ENCODE measurements at places on chromosomes 3 and 15.
A peak's percentile ranks its signal among the peaks of the same experiment; 100 is the strongest.

- DNase-seq: no peak
Measured at GRCh38 chr3:42169579-42170120, 78.5 kb downstream of the TRAK1 start.

GRCh38 chr3:121690777-121691405 is 30.2 kb upstream of the HCLS1 start:
- no peak for DNase-seq

GRCh38 chr3:58526515-58526957 is 10.5 kb downstream of the ACOX2 start:
- no peak for DNase-seq

DNA sequence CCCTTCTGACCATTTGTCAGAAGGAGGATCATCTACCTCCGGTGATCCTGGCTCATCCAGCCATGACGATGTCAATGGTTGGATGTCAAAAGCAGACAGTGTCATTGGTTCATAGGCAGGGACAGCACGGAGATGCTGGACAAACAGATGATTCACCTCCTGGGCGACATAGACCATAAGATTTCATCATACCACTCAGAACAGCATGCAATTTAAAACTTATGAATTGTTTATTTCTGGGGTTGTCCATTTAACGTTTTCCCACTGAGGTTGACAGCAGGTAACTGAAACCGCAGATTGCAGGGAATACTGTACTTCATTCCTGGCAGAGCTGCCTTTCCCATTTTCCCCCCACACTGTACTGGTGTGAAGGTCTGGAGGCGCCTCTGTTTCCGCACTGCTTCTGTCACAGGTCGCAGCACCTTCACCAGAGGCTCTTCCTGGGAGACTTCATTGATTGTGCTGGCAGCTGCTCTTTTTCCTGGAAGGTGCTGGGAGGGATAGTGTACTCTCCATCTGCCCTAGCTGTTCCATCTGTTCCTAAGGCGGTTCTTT is 32.5 kb upstream of the TMOD3 start:
- no peak for DNase-seq

DNA sequence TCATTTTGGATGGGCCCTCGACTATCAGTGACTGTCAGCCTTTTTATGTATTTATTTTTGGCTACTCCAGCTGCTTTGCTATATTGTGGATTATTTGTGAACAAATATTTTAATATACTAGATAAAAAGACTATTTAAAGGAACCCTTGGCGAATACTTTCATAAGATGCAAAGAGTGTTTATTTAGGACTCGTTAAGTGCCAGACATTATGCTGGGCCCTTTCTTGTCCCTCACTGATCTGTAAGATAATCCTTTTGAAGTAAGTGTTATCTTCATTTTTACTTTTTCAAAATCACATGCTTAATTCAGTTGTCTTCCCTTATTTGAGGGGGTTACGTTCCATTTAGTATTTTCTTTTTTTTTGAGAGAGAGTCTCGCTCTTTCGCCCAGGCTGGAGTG is 376.8 kb upstream of the C2CD4B start:
- no peak for DNase-seq

GRCh38 chr15:32803631-32804030 is 85.8 kb downstream of the GREM1 start:
- no peak for DNase-seq

GRCh38 chr3:54294214-54294613 is 171.9 kb downstream of the CACNA2D3 start:
- no peak for DNase-seq

DNA sequence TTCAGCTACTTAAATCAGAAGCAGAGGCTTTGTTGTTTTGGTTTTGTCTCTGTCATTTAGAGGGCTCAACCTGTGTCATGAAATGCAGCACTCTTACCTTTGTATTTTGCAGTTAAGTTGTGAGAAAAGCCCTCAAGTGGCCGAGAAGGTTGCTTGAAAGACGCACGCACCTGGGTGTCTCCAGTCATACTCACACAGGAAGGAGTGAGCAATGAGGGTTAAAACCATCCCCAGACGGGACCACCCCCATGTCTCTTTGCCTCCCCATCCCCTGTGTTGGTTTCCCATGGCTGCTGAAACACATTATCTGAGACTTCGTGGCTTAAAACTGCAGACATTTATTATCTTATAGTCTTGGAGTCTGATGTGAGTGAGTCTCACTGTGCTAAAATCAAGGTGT is 376.1 kb upstream of the CFAP20DC start:
- no peak for DNase-seq

- no peak for DNase-seq
Measured at GRCh38 chr15:62983956-62984355, 58.6 kb upstream of the TPM1 start.

GRCh38 chr3:157087780-157088600 is 72.0 kb downstream of the CCNL1 start:
- no peak for DNase-seq

GRCh38 chr3:66618066-66618465 is 117.2 kb upstream of the LRIG1 start:
- DNase-seq: no peak

GRCh38 chr3:54960082-54960481 is 32.2 kb upstream of the LRTM1 start:
- no peak for DNase-seq

DNA sequence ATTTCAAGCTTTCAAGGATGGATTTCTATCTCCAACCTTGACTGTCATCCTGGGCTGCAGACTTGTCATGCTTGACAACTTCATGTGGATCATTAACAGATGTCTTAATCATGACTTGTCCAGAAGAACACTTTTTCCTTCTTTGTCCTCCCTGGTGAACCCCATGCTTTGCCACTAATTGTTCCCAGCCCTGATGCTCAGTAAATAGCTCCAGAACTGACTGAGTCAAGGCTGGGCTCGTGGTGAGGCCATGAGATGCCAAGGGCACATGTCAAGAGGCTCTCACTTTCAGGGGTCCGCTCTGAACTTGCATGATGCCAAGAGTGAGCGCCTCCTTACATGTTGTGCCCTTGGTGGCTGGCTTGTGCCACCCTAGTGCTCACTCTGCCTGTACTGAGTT is 48.9 kb upstream of the KY start:
- DNase-seq: no peak

- no peak for DNase-seq
Measured at GRCh38 chr3:15467227-15468181, 40.1 kb downstream of the EAF1 start.

DNA sequence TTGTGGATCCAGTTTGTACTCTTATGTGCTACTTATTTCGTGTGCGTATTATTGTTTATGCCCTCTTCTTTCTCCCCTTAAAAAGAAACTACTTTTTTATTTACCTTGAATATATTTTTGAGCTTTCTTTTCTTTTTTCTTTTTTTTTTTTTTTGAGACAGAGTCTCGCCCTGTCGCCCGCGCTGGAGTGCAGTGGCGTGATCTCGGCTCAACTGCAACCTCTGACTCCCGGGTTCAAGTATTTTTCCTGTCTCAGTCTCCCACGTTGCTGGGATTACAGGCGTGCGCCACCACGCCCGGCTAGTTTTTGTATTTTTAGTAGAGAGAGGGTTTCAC is 1.5 kb downstream of the SLC25A38 start:
- DNase-seq: no peak

DNA sequence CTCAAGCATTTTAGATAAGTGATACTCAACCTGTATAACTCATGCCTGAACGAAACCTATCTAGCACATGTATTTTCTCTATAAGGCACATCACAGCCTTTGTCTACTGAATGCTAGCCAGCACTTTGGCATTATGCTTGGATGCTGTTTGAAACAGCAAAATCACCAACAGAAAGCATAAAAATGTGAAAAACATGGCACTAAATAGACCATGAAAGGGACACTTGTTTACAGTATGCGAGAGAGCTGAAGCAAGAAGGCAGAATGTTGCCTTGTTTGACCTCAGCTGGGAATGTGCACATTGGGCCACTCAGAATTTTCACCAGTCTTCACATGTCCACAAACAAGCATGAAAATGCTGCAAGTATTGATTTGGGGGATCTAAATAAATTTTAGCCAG is 59.5 kb downstream of the MINDY2 start:
- no peak for DNase-seq

GRCh38 chr3:25665315-25666280 is 891 bp upstream of the TOP2B start:
- DNase-seq: no peak

GRCh38 chr15:78618490-78618934 is 2.3 kb downstream of the CHRNA3 start:
- peak; percentile 73 for DNase-seq

DNA sequence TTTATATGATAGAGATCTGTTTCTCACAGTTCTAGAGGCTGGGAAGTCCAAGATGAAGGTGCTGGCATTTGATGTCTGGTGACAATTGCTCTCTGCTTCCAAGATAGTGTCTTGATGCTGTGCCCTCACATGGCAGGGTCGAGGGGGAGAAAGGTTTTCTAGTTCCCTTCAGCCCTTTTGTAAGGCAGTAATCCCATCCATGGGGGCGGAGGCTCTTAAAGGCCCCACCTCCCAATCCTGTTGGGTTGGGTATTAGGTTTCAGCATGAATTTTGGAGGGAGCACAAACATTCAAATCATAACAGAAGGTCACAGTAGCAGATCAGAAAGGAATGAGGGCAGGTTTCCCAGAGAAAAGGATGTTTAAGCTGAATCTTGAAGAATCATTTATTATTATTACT is 601.7 kb upstream of the ZNF717 start:
- no peak for DNase-seq

GRCh38 chr3:38130631-38131065 is 6.3 kb downstream of the ACAA1 start:
- no peak for DNase-seq

DNA sequence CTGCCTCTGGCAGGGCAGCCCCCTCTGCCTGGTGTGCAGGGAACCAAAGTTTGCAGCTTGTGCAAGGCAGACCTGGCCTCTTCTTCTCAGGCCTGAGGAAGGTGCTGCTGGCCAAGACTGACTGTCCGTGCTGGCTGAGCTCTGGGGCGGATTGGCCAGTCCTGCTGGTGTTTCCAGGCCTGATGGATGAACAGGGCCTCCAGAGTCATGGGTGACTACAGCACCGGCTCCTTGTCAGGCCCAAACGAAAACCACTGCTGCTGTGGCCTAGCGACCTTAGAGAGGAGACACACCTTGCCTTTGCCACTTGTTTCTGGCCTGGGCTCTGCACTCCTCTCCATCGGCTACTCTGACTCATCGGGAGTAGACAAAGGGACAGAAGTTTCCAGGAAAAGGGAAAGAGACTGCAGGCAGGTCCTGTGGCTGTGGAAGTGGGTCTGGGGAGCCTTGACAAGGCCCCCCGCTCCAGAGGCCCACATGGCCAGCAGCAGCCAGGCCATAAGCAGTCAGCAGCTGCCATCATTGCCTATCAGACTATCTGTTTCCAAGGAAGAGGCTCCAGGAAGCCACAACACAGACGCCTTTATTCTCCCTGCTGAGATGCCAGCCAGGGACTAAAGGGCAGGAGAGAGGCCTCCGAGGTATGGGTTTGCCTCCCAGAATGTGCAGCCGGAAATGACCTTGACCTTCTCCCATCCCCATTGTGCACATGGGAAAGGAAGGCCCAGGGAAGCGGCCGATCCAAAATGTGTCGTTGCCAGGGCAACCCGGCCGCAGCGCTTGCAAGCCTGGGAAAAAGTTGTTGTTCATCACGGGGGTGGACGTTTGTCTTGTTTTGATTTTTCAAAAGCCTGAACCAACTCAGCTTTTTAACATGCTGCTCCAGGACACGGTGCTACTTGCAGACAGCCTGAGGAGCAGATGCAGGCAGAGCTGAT is 160.5 kb downstream of the CHSY1 start:
- no peak for DNase-seq

DNA sequence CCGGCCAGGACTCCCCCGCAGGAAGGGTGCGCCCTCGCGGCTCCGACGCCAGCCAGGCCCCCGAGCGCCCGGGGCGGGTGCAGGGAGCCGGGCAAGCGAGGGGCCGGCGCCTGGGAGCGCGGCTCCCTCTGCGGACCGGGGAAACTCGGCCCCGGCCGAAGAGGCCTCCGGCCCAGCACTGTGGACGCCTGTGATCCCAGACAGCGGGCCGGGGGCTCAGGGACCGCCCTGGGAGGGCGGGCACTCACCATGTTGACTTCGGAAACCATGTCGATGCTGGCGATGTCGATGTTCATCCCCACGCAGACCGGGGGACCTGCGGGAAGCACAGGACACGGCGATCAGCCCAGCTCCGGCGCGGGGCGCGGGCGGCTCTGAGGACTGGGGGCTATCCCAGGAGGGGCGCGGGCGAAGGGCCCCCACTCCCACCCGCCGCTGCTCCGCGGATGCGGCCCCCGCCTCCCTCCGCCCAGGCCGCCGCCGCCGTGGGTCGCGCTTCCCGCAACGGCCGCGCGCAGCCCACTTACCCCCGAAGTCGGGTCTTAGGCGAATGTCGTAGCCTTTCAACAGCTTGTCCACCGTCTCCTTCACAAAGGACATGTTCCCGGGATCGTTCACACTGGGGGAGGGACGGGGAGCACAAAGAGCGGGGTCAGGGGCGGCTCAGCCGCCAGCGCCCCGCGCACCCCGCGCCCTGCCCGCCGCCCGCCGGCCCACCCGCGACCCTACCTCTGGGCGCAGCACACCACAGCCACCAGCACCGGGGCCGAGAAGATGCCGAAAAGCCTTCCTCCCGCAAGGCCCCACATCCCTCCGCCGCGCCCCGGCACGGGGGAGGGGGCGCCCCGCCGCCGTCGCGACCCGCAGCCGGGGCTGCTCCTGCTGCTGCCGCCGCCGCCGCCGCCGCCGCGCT is at the start of gene GABRB3:
TSS of gene GABRB3 (minus strand) at position 913 of the 913 bp plus-strand sequence.
- no peak for DNase-seq

DNA sequence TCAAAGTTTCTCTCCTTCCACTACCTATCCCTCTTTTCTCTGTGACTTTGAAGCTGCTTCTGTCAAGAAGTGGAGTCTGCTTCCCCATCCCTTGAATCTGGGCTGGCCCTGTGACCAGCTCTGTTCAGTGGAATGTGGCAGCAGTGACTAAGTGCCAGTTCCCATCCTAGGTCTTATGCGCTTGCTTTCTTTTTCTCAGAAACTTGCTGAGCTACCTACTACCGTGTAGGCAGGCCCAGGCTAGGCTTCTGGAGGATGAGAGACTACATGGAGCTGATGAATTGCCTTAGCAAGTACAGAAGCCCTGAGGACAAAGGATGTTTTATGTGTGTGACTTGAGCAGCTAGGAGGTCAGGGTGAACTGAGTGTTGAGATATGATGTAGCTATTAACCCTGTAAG is 123.2 kb downstream of the PDCD6IP start:
- DNase-seq: no peak

DNA sequence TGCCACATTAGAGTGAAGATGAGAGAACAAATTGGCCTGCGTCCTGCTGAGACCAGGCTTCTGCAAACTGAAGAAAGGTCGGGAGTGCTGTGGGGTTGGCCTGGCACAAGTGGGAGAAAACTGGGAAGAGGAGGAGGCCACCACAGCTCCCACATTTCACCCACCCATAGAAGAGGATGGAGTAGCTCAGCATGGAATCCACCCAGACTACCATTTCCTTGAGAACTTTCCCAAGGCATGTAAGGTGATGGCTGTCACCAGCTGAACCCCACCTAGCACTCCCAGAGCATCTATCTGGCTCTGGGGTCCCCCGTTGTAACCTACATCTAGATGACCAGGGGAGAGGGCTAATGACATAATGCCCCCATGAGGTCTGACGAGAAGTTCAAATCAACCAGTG is 120.4 kb upstream of the TRIM42 start:
- no peak for DNase-seq

Data from effector CD8-positive, alpha-beta T cell (primary cell).